CD8-positive, alpha-beta memory T cell (primary cell): ENCODE measurements at places on chromosomes 3 and 15. TPM values are rescaled to one million over a fixed set of nuclear protein-coding genes. Genes with fewer than 3 reads are reported as not detected.

TEX55 gene
- not detected for total RNA-seq

EFHB gene
- 1.3 TPM for total RNA-seq

RYR3 gene
- not detected for total RNA-seq

ISG20 gene
- 27.2 TPM for total RNA-seq

GAP43 gene
- total RNA-seq: not detected

ACKR4 gene
- not detected for total RNA-seq

RYK gene
- 23.0 TPM for total RNA-seq

ANKRD63 gene
- not detected for total RNA-seq

TMEM266 gene
- total RNA-seq: 0.11 TPM

GRCh38 chr3:5093731-5094130, 28.4 kb upstream of the ARL8B start:
- no peak for DNase-seq

DNA sequence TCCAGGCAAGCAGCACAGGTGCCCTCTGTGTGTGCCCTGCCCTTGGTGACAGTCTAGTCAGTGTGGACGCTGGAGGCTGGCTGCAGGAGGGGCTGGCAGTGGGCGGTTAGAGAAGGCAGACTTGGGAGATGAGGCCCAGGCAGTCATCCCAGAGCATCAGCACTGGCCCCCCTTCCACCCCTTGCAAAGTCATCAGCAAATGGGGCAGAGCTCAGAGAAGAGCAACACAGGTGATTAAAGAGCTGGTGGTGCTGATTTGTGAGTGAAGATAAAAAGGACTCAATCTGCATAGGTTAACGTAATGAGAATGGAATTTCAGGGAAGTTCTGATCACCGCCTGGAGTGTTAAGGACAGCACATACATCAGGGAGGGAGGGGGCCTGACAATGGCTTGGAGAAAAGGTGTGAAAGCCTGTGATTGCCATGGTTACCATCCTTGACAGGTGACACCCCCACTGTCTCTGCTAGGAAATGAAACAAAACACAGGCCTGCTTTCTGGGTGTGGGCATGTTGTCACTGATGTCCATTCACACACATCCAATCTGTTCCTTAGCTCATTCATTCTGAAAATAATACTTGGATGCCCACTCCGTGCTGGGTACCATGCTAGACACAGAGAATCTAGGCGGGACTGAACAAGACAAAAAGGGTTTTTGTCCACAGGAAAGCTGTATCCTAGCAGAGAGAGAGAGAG, 269.6 kb upstream of the ST8SIA2 start:
- DNase-seq: no peak

DNA sequence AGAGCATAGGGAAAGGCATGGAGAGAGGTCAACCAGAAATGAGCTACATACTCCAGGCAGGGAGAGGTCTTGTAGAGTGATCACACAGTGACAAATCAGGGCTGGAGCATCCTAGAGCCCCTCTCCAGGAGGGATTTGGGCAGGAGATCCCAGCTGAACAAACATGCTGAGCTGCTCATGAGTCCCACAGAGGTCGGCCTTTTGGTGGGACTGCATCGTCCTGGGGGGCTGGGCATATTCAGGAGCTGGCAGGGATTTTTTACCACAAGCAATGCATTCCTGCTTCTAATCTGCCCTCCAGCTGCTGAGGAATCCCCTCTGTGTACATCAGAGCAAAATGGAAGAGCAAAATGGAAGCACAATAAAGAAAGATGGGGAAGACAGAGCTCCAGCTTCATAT, 94.9 kb downstream of the NTRK3 start:
- DNase-seq: no peak

- no peak for DNase-seq
Observed at GRCh38 chr3:59016930-59017616, 32.8 kb downstream of the CFAP20DC start.

- no peak for DNase-seq
Observed at GRCh38 chr3:69838696-69839515, 99.6 kb downstream of the MITF start.

DNA sequence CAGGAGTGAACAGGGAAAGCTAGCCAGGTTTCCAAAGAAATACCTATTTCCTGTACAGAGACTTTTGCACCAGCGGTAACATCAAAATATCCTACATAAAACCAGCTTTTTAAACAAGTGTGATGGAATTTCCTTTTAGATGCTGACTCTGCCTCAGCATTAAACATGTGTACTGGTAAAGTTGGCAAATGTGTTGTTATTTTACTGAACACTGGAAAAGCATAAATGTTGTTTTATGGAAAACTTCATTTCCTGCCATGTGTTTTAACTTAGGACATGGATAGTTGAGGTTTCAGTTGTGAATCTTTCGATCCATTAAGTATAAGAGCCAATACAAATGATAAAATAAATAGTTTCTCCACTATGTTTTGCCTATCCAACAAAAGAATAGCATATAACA, 15.7 kb downstream of the OXNAD1 start:
- DNase-seq: no peak

DNA sequence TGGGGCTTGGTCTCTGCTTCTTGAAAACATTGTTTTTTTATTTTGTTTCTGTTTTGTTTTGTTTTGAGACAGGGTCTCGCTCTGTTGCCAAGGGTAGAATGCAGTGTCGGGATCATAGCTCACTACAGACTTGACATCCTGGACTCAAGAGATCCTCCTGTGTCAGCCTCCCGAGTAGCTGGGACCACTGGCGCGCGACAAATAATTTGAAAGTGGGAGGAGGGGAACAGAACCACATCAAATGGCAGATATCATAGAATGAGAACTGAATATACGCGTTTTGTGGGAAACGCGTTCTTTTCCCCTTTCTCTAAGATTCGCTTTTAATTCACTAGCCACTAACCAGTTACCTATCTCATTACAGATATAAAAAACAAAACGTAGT, 641 bp upstream of the VPS13C start:
- DNase-seq: no peak

- no peak for DNase-seq
Observed at GRCh38 chr3:125168711-125169393, 43.7 kb downstream of the SLC12A8 start.

DNA sequence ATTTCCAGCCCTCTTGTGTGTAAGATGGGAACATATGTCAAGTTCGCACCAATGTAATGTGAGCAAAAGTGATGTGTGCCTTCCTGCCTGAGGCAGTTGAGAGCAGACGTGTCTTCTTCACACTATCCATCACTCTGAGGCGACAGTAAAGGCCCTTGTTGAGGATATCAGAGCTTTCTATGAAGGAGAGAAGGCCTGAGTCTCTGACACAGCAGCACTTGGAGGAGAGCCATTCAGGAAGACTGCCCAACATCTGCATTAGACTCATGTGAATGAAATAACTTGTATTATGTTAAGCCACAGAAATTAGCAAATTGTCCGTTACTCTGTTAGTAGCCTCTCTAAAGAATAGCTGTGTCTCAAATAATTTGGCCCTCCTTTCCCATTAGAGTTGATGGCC, 108.8 kb upstream of the CCDC54 start:
- DNase-seq: no peak

DNA sequence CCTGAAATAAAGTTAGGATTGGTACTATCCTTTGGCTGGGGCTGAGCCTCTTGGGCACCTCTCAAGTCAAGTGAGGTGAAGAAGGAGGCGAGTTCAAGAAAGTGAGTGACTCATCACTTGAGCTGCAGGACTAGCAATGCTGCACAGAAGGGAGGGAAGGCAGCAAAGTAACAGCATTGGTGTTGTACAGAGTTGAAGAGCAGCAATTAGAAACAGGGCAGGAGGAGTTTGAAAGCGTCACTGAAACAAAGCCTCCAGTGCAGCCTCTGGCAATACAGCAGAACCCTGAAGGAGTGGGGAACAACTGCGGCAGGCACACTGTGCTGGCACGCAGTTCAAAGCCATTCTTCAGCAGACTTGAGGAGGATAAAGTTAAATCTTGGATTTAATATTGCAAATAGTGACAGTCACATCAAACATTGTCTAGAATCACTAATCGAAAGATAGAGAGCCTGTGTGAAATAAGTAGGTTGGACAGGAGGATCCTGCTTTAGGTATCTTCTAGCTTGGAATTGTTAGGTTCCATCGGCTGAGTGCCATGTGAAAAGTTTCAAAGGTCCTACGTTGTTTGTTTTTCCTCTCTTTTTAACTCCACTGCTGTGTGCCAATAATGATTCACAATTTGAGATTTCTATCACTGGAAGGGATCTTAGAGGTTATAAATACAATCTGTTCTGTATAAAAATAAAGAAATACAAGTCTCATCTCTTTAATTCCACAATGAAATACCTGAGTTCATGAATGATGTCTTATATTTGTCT, 479.8 kb downstream of the NAALADL2 start:
- DNase-seq: no peak

DNA sequence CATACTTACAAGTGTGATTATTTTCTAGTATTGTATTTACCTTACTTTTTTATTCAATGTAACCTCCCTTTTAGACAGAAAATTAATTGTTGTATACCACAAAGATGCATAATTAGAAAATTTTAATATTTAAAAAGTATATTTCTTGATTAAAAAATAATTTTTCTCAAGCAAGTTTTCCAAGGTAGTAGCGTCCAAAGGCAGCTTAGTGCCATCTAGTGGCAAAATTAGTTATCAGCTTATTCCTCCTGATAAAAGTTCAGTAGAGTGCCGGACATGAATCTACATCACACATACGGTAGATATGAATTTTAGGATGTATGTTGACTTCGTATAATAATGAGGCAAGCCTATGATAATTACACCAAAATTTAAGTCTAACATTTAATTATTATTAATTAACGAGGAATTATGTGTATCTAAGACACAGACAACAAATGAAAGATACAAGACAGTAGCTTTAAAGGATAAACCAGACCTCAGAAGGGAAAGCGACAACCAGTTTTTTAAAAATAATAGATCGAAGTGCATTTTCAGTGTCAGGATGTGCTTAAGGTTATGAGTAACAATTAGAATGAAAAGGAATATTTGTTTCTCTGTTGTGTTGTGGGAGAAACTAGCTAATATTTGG, 405.9 kb downstream of the ROBO1 start:
- no peak for DNase-seq

- DNase-seq: no peak
Observed at GRCh38 chr15:89462198-89462912, 34.0 kb downstream of the RHCG start.

GRCh38 chr3:66572090-66572675, 71.4 kb upstream of the LRIG1 start:
- DNase-seq: no peak

DNA sequence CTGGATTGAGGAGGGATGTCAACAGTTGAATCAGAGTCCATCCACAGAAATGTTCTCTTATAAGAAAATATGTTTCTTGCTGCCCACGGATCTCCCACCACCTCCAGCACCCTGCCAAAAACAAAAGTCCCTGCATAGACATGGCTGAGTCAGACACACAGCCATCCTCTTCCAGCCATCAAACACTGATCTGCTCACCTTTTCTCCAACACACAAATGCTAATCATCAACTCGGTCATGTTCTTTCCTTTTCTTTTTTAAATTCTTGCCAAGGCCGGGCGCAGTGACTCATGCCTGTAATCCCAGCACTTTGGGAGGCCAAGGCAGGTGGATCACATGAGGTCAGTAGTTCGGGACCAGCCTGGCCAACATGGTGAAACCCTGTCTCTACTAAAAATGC, 110.7 kb upstream of the IL12A start:
- DNase-seq: no peak

DNA sequence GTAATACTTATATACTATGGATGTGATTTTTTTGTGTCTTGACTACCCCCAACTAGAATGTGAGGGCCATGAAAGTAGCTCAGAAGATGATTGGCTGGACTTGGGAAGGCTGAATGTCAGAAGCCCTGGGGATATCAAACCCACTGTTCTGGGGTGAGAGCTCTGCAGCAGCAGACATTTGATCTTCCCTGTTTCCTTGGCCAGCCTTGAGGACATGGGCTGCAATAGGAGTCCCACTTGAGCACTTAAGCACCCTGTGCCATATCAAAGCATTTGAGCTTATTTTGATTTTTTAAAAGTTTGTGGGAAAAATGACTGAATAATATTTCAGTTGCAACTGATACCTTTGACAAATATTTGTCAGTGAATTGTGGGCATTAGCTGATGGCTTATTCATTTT, 21.7 kb downstream of the GTF2E1 start:
- no peak for DNase-seq
